NCI-H2081 treated with DMSO at 0.1 percent for 48 hours (cell line): ENCODE measurements at places on chromosomes 1 and 21.

DNA sequence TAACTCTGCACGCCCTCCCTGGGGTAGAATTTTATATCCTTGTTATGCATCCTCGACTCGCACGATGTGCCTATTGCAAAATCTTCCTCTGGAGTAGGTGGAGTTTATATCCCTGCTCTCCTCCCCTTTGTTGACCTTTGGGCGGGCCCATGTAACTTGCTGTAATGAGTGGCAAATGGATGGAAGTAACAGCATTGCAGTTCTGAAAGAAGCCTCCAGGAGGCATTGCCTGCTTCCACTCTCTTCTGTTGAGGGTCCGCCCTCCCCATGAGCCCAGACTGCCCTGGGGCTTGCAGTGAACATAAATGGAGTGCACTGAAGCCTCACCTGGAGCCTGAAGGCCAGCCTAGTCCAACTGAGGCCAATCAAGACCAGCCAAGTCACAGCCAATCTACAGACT lies 62.2 kb upstream of the GRIK3 start:
- no peak for DNase-seq

DNA sequence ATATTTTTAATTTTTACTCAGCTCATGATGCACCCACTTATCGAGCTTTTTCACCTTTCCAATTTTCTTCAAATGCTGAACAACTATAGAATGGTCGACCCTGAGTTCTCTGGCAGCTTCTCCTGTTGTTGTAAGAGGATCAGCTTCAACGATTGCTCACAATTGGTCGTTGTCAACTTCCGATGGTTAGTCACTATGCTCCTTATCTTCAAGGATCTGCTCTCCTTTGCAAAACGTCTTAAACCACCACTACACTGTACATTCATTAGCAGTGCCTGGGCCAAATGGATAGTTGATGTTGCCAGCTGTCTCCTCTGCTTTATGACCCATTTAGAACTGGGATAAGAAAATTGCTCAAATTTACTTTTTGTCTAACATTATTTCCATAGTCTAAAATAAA lies 385.9 kb upstream of the LYPLAL1 start:
- DNase-seq = no peak

DNA sequence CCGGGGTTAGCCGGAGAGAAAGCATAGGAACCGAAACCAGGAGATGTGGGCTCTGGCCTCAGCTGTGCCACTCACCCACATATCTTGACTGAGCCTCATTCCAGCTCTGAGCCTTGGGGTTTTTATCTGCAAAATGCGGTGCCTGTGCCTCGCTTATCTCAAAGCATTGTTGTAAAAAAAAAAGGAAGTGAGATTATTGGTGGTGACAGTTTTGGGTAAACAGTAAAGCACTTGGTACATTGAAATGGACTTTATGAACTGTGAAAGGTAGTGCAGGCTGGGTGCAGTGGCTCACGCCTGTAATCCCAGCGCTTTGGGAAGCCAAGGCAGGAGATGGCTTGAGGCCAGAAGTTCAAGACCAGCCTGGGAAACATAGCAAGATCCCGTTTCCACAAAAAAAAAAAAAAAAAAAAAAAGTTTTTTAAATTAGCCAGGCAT lies 3.8 kb downstream of the PTAFR start:
- DNase-seq = no peak

DNA sequence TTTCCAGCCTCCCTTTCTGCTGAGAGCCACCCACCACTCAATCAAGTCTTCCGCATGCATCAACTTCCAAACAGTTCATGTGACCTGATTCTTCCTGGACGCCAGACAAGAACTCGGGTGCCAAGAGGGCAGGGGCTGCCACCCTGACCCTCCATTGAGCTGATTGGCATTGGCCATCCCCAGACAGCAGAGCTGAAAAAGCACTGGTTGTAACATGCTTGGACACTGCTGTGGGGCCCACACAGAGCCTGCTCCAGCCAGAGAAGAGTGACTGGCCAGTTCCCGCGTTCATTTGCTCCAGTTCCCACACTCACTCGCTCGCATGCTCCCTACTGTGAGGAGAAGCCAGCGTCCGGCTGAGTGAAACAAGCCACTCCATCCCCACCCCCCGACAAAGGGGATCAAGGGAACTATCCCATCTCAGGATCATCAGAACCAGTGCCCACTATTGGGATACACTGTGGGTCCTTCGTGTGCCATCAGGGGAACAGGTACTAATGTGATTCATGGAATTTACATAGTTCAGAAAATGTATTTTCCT lies 420.3 kb downstream of the NPHP4 start:
- DNase-seq = no peak

DNA sequence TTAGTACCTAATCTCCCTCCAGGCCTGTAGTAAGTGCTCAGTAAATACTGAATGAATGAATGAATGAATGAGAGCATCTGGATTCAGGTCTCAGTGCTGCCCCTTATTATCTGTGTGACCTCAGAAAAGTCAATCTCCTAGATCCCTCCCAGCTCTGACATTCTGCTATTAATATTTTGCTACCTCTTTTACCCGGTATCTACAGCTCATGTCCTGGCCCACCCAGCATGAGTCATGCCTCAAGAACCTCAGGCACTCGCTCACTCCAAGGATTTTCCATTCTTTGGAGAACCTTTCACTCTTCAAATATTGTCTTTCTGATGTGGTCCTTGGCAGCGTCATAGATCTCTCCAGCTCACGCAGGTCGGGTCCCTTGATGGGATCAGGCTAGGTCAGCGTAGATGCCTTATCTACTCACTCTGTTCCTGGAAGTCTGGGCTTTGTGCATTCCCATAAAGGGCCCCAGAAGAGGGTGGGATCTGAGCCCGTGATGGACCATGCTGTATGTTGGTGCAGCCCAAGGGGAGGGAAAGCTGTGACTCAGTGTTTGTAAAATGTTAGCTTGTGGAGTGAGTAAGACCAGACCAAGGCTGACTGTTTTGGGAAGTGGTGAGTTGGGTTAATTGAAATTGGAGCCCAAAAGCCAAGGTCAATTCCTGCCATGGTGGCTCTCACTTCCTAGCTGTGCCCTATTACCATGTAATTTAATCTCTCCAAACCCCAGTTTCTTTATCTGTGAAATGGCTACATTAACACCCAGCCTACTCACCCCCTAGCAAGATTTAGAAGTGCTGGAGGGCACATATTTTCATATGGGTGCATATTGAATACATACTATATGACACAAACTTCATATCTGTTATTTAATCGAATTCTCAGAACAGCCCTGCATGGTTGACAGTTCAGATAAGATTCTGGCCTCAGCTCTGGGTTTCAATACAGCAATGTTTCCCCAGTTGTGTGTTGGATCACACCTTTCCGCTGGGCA lies 214.1 kb upstream of the USP24 start:
- no peak for DNase-seq

- no peak for DNase-seq
Observed at GRCh38 chr1:975896-976683, 5.8 kb downstream of the PERM1 start.

DNA sequence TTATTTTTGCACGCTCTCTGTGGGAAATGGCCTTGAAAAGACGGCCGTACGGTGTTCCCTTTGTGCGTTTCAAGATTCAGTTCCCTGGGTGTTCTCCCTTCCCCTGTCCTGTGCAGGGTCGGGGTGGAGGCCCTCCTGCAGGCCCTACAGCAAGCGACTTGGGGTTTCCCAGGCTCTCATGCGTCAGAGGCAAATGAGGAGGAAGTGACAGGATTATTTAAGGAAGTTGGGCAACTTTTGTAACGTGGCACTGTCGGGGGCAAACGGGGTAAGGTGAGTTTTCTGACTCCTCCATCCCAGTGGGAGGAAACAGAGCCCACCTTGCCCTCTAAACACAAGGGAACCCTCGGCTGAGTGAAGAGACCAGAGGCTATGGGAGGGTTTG lies 16.1 kb upstream of the AJAP1 start:
- no peak for DNase-seq

DNA sequence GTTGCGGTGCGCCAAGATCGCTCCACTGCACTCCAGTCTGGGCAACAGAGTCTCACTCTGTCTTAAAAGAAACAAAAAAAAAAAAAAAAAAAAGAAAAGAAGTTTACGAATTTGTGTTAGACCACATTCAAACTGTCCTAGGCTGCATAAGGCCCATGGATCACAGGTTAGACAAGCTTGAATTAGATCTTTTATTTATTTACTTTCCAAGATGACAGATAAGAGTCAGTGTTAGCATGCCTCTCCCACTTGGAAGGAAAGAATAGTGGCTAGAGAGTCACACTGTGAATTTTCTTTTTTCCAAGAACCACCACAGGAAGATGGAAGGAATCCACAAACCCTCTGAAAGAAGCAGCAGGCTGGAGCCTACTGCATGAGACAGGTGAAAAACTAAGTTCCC lies 29.3 kb downstream of the NSL1 start:
- DNase-seq = no peak

GRCh38 chr1:205353612-205354011 lies 3.1 kb downstream of the KLHDC8A start:
- DNase-seq = no peak

DNA sequence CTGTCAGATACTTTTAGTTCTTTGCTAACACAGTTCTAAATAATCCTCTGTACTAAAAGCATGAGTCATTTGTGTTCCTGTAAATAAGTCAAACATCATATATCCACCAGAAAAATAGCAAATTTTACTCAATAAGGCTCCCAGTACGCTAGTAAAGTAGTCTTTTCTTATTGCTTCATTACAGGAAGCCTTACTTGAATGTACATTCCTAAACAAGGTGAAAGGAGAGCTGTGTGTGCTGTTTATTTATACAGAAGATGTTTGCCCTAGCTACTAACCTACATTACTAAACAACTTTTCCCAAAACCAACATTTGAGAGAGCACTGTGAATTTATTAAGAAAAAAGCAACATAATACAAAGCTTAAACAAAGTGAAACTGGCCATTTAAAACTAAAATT lies 52.0 kb downstream of the ZNHIT6 start:
- DNase-seq = no peak

DNA sequence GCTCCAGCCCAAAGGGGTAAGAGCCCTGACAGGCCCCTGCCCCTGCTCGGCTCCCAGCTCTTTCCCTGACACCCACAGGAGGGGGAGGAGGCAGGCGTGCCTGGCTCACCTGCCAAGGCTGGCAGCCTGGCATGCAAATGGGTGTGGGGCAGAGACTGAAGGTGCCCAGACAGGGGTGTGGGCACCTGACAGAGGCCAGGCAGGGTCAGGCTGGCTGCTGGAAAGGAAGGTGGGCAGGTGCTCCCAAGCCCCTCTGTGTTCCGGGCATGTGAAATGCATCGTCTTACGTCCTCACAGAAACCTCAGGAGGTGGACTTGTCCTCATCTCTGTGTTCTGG lies 19.4 kb upstream of the CASZ1 start:
- DNase-seq = no peak

DNA sequence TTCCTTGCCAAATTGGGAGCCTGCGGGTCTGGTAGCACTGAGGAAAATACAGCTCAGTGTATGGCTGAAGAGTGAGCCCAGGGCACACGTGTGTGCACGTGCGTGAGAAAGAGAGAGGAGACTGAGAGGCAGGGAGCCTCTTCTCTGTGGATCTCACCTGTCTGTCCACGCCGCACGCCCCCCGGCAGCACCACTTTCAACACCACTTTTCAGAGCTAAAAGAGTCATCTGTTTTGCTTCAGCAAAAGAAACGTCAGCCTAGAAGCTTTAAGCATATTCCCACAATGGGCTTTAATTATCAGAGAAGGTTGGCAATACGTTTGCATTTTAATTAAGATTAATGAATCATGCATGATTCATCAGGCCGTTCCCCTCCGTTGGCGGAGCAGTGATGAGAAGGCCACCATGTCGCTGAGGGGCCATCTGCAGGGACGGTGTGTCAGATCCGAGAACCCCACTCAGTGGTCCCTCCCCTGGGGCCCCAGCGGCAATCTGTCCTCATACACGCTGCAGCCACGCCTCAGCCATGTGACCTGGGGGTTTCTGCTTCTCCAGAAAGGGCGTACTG lies 56.8 kb downstream of the SIK1 start:
- DNase-seq = no peak

DNA sequence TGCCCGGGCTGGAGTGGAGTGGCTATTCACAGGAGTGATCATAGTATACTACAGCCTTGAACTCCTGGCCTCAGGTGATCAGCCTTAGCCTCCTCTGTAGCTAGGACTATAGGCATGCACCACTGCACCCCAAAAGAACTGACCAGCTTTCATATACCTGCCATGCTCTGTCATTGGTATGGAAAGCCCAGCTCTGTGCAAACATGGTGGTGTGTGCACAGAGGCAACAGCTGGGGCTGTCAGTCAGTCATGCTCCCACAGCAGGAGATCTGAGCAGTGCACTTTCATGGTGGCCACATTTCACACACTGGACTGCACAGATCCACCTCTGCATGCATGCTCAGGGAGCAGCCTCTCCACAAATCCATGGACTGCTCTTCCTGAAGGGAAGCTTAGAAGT lies 8.8 kb upstream of the JAK1 start:
- no peak for DNase-seq

DNA sequence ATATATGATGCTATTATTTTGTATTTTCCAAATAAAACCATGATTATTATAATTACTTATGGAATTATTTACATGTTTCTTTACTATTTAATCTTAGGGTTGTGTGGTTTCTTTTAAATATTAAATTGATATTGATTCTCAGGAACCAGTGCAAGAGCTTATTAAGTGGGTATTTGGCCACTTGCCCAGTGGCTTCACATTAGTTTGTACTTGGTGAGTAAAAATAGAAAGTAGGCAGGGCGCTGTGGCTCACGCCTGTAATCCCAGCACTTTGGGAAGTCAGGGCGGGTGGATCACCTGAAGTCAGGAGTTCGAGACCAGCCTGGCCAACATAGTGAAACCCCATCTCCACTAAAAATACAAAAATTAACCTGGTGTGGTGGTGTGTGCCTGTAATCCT lies 497.1 kb downstream of the PTPRC start:
- no peak for DNase-seq

DNA sequence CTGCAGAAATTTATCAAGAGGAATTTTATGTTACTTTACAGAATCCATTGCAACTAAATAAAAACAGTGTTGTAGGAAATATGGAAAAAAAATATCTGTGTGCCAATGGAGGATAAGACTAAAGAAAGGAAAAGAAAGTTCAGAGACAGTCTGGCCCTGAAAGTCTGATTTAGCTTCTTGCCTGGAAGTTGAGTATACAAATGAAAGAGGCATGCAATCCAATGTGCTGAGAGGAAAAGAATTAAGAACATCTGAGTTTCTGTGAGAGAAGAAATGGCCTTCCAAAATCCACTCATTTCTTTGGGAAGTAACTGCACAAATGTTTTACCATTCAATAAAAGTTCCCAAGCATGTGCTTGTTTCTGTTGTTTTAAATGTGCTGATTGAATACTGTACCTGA lies 65.1 kb downstream of the LHX9 start:
- DNase-seq = no peak

GRCh38 chr1:175269151-175269550 lies 76.6 kb upstream of the KIAA0040 start:
- no peak for DNase-seq

DNA sequence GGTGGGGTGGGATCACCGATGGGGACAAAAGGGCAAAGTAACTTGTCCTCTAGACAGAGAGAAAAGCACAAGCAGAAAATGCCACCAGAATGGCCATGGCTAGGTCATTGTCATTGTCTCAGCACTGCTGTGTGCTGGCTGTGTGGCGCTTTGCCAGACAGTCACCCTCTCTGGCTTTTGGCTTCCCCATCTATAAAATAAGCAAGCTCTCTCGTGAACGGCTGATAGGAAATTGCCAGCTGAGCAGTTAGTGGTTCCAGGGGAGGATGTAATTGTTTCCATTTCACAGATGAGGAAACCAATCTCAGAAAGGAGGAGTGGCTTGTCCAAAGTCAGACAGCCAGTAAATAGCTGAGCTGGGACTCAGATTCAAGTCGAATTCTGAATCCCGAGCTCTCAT lies 32.5 kb downstream of the PADI2 start:
- no peak for DNase-seq

GRCh38 chr21:33751120-33751519 lies 108.8 kb downstream of the ITSN1 start:
- DNase-seq = no peak

- DNase-seq = no peak
Observed at GRCh38 chr1:32464716-32465577, at the start of gene ZBTB8B. ZBTB8B (plus strand) TSS chr1:32465072; CDS start chr1:32470625, 5,553 bp downstream.
